ENCODE measurements at places on chromosomes 2 and 18. TPM values are rescaled to one million over a fixed set of nuclear protein-coding genes. Genes with fewer than 3 reads are reported as not detected.

DNA sequence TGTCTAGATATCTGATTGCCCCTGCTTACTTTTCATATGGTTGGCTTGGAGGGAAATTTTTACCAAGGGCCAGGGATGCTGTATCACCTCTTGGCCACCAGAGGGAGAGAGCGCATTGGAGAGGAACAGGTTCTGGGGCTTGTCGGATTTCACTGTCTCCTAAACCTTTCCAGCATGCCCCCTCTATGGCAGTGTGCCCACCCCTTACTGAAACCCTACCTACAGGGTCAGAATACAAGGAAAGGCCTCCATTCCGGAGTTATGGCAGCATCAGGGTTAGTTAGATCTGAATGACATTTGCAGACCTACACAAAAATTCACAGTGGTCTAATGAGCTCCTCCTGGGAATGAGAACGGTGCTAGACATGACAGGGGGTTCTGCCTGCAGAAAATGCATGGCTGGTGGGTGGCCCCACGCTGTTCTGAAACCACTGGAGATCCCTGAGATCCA lies 5.8 kb downstream of the SLC14A2 start:
- DNase-seq: no peak

GRCh38 chr2:188314314-188315054 lies 22.8 kb downstream of the GULP1 start:
- DNase-seq: no peak

Gene ZSWIM2
- total RNA-seq: not detected

- no peak for DNase-seq
These were observed 344.1 kb downstream of the TDRD15 start for GRCh38 chr2:21467910-21468309.

Data from esophagus squamous epithelium (tissue), 5 donors.